ENCODE measurements at places on chromosomes 12 and 14.

- no peak for DNase-seq
Observed at GRCh38 chr14:62304257-62304656, 542.0 kb downstream of the SNAPC1 start.

GRCh38 chr14:82075566-82075965 is 541.9 kb upstream of the SEL1L start:
- DNase-seq, result no peak

- no peak for DNase-seq
Observed at GRCh38 chr12:77324763-77325468, 259.5 kb upstream of the E2F7 start.

GRCh38 chr12:22121224-22121623 is 75.2 kb downstream of the CMAS start:
- no peak for DNase-seq

GRCh38 chr14:21498540-21499526 is 12.3 kb downstream of the METTL3 start:
- no peak for DNase-seq

- DNase-seq, result no peak
Observed at GRCh38 chr14:101897326-101897725, 67.0 kb upstream of the DYNC1H1 start.
